ENCODE measurements at places on chromosomes 2 and 18.

DNA sequence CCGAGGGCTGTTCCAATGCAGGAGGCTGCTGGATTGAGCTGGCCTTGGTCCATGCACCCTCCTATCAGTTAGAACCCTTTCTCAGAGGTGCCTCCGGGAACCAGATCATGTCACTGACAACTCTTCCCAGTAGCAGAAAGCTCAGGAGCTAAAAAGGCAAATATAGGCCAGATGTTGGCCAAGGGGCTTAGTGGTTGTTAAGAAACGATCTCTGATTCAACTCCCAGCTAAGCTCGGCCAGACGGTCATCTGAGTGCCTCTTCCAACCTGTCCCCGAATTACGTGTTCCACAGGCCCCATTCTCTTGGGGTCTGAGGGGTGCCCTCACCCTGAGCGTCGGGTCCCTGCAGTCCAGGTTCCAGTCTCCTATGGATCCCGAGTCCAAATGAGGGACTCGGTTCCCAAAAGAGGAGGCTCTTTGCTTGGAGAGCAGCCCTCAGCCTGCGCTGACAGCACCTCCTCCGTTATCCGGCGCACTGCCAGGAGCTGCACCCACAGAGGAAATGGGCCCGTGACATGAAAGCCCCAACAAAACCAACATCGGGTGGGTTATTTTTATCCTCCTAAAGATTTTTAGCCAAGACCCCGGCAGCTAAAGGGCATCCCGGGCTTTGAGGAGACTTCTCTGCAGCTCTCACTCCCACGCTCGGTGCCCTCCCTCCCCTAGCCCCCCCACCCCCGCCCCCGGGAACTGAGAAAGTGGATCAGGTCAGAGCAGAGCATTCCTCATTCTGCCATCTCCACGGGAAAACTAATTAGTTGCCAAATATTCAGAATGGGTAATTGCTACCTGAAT lies 106.6 kb upstream of the ID2 start:
- no peak for DNase-seq

DNA sequence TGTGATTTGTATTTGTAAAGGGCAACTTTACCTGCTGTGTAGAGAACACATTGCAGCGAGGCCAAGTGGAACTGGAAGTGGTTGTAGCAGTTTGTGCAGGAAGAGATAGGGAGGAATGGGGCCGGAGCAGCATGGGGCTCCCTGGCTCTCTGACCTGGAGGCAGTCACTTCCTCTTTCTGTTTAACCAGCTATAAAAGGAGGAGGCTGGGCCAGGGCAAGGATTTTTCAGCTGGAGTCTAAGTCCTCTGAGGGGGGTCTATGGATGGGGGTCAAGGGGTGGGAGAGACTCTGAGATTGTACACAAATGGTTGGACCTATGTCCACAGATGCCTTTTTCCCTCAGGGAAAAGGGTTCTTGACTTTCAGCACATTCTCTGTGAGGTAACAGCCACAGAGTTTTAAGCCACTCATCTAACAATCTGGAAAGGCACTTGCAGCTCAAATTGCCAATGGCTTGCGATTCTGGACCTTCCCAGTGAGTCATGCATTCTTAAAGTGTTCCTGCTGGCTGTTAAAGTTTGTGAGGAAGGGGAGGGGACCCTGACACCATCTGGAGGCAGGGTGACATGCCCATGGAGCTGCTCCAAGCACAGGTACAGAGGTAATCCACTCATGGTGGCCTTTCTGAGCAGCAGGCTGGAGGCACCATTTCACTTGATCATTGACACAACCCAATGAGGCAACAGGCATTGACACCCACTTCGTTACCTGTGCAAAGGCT lies 347.0 kb downstream of the CYRIA start:
- DNase-seq: no peak

- no peak for DNase-seq
These were observed 135.8 kb downstream of the TAF4B start for GRCh38 chr18:26362021-26362420.

DNA sequence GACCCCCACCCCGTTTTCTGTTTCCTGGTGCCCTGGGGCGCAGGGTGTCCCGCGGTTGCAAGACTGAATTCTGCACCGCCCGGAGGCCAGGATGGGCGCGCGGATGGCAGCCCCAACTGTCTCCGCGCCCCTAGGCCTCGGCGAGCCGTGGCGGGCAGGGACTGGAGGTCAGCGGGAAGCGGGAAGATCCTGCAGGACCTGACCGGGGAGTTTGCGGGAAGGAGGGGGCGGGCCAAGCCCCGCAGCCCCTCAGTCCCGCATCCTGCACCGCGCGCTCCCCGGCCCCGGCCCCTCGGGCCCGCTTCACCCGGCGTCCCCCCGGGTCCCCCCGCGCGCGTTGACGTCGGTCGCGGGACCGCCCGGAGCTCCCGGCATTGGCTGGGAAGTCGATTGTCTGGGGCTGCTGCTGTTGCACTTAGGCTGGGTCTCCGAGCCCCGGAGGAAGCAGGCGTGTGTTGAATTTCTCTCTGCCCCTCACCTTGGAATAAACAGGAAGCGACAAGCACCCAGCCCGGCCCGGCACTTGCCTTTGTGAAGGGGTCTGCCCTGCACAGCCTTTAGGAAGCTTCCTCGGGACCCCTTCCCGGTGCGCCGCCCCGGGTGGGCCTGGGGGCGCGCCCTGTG lies at the start of gene LDLRAD4:
Gene LDLRAD4 (plus strand): TSS at position 393 of the 624 bp plus-strand sequence.
- DNase-seq: peak; percentile 25

GRCh38 chr2:11257078-11257477 lies 87.4 kb downstream of the ROCK2 start:
- DNase-seq: no peak

All from stimulated activated CD4-positive, alpha-beta T cell treated with anti-CD3 and anti-CD28 coated beads, Interleukin-2, amount 100 ng/mL, for 48 hours (primary cell).